NCI-H187 treated with DMSO at 0.1 percent for 48 hours (cell line): ENCODE measurements at places on chromosomes 2 and 18.

DNA sequence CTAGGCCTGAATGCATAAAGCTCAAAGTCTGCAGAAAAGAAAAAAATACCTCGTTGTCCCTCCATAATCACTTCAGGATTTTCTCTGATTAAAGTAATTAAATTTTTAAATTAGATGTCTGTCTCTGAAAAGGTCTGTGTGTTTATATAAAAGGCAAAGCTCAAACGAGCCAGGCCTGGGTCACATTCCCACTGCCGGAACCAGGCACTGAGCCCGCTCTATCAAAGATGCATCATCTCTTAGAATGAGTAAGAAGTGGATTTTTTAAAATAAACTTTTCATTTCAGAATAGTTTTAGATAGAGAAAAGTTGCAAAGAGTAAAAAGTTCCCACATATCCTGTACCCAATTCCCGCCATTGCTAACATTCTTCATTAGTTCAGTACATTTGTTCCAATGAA is 202.1 kb upstream of the KYNU start:
- DNase-seq: no peak

- no peak for DNase-seq
Observed at GRCh38 chr2:233288663-233289062, 19.0 kb upstream of the SAG start.

GRCh38 chr2:100902817-100903405 is 83.0 kb downstream of the NPAS2 start:
- no peak for DNase-seq

GRCh38 chr2:175253871-175254270 is 72.4 kb upstream of the ATP5MC3 start:
- no peak for DNase-seq

- no peak for DNase-seq
Observed at GRCh38 chr2:8300216-8300615, 381.6 kb upstream of the ID2 start.
